Activated naive CD4-positive, alpha-beta T cell treated with Interleukin-2 at 50 U/mL for 16 hours (primary cell): ENCODE measurements at places on chromosomes 6 and 20.

DNA sequence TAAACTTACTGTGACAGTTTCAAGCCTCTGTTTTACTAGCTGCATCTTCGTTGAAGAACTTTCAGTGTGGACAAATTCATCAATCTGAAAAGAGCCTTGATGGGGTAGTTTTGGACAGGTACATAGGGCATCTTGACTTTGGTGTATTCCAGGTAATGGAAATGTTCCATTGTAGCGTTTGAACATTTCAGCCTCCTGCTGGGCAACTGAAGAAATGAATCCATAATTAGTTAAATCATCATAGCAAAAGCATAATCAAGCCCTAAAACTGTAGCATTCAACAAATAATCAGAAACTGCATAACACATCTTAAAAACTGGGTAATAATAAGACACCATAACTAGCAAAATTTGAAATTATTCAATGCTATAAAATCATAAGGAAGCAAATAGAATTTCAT, 86.2 kb downstream of the AHI1 start:
- DNase-seq, result no peak

- DNase-seq, result no peak
Measured at GRCh38 chr6:116419069-116419786, 41.9 kb upstream of the CALHM6 start.

DNA sequence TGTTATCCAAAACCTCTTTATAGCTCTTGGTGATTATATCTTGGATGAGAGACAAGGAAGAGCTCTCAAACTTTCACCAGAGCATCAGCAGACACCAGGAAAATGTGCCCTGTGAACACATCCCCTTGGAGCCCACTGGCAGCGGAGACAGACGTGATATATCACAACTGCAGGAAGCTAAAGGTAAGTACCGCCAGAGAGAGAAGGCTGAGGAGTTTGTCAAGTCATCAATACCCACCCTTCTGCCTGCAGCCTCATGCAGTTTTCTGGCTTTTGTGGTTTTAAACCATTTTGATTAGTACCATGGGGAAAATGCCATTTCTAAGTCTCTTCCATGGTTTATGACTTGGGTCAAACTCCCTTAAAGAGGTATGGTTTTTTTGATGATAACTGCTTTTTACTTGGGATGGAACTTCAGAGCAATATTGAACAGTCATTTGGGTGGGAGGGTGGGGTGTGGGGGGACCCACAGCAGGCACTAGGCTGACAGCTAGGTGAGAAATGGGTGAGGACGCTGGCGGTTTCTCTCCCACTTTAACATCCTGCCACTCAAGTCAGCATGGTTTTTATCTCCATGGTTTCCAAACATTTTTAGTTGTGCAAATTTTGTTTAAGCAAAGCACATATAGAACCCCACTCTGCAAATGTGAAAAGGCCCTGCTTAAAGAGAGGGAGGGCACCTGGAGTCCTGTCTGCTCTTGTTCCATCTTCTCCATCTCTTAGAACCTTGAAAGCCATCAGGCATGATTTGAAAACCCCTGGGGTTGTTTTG, 108.4 kb downstream of the SCML4 start:
- no peak for DNase-seq

- no peak for DNase-seq
Measured at GRCh38 chr20:51526754-51527153, 15.8 kb downstream of the NFATC2 start.

- no peak for DNase-seq
Measured at GRCh38 chr20:43831481-43832065, 83.1 kb upstream of the TOX2 start.

- no peak for DNase-seq
Measured at GRCh38 chr20:60497298-60498035, 539.2 kb downstream of the CDH26 start.

- no peak for DNase-seq
Measured at GRCh38 chr6:167579806-167580618, 246.7 kb upstream of the AFDN start.

DNA sequence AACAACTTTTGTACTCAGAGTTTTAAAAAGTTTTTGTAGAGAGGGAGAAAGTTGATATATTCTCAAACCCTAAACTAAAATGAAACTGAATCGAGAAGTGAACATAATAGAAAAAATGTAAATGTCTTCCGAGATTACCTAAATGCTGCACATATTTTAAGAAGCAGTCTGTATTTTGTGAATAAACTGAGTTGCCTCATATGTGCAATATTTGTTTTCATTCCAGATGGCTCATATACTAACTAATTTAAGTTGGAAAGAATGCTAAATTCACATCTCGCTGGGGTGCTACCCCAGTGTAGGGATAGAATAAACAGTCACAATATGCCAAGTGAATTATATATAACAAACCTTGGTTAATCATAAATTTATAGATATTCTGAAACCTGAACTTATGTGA, 285.9 kb upstream of the THEMIS start:
- DNase-seq, result no peak

DNA sequence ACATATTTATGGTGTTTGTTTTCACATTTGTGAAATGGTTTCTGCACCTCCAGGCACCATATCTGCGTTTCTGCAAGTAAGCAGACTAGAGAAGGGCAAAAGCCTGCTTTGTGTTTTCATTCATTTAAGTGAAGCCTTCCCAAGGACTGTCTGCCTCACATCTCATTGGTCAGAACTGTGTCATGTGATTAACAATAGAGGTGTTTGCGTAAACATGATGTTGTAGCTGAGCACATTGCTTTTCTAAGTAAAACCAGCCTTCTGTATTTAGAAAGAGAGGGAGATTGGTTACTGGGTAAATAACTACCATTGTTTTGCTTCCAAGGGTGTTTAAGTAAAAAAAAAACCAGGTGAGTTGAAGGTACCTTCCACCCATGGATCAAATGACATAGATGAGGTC, 39.7 kb downstream of the SH3BGRL2 start:
- DNase-seq, result no peak

GRCh38 chr6:150403458-150404246, 34.8 kb downstream of the IYD start:
- DNase-seq, result no peak

GRCh38 chr6:140490081-140490480, 1115.6 kb upstream of the CITED2 start:
- DNase-seq, result no peak

DNA sequence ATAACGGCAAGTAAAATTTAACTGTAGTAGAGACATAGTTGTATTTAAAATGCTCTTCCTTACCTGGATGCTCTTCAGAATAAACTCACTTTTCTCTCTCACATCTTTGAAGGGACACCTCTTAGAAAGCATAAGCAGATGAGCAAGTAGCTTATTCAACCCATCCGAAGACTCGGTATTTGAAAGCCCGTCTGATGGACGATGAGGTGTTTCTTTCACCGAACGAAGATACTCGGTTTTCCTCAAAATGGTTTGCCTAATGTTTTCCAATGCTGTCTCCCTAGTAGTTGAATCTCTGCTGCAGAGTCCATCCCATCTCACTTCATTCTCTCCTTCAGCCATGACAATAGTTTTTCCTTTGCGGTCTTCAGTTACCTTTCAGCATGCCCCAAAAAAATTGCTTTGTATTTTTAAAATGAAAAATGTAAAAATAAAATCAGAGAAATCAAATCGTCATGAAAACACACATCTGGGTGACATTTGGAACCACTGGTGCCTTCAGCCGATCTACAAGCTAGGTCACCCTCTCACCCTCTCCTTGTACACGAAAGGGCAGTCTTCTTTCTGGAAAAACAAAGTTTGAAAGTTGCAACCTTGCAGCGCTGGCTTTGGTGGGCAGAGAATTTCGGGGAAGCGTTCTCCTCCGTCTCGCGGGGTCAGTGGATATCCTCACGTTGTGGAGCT, 772 bp downstream of the SESN1 start:
- no peak for DNase-seq

DNA sequence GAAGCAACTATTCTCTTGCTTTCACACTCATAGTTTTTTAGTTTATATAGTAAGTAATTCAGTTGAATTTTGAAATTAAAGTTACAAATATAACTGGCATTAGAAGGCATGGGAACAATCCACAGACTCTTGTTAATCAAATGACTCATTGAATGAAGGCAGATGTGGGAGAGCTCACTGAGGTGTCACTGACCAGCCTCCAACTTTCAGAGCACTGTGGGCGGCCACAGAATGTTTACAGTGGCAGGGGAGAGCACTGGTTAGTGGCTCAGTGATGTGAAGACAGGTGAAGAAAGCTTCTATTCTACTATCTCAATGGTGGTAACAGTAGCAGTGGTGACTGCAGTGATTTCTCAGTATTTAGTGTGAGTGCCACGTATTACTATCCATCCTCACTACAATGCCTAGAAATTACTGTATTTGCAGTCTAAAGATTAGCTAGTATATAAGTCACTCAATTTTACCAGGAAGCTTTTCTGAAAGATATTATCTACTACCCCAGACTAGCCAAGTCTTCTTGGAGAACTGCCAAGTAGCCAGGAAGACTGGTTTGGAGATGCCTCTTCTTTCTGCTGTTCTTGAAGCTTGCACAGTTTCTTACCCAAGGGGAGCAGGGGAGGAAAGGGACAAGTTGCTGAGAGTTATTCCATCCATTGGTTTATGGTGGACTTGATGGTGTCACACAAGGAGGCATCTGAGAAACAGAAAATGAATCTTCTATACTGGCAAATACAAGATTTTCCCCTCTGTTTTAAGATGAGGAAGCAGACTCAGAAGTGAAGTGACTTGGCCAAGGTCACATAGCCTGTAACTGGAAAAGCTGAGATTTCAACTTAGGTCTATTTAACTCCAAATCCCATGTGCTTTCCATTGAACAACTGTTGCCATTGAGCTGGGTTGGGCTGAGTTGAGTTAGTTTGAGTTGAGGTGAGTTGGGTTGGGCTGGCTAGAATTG, 231.2 kb downstream of the ANKRD60 start:
- DNase-seq, result no peak

DNA sequence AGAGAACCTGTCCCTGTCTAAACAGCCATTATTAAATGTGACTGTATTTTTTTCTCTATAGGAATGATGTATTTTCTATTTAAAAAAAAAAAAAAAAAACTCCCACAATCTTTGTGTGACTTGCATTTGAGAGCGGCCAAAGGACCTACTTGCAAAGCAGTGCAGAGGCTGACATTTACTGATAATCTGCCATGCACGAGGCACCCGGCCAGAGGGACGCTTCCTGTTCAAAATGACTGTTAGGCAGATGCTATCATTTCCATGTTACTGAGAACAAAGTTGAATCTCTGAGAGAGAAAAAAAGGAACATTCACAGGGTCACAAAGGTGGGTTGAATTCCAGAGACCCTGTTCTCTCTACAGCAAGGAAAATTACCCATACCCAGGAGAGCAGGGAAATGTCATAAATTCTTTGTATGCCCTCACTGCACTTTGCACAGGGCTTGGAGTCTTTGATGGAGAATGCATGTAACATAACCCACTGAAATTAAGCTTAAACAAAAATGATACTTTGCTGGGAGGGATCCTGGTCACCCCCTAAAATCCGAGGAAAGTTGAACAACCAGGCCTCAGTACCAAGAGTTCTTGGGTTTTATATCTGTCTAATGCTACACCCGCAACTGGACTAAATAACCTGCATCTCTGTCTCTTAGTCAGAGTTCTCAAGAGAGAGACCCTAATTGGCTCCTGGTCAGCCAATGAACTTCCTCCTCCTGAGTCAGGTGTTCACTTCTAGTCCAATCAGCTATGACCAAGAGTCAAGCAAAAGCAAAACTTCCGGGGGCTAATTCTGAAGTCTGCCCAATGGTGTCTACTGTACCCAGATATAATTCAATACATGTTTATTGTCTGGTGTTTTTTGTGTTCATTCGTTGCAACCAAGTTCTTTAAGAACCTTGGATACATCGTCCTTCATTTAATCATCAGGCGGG, 61.2 kb downstream of the GCLC start:
- no peak for DNase-seq

- no peak for DNase-seq
Measured at GRCh38 chr20:4170621-4171537, 155.5 kb upstream of the RNF24 start.

GRCh38 chr6:140078561-140079125, 704.2 kb upstream of the CITED2 start:
- no peak for DNase-seq

DNA sequence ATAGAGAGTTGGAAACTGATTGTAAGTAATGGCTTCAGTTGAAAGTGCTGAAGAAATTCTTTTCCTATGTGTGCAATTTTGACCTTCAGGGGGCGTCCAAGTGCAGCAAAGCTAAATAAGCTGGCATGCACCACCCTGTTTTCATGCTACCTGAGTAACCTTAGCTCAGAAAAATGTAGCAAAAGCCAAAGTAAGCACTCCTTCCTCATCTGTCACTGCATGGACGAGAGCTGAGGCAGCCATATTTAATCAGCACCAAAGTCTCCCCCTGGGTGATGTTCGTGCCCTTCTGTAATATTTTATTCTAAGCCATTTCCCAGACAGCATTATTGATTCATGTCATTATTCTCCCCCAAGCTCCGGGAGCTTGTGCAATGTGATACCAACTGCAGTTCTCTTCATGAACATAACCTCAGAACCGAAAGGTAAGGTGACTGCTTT, 123.1 kb downstream of the RPS12 start:
- DNase-seq, result no peak

GRCh38 chr6:144259986-144260385, 25.1 kb upstream of the UTRN start:
- no peak for DNase-seq

GRCh38 chr6:122482750-122483080, 11.1 kb upstream of the SERINC1 start:
- DNase-seq, result no peak

DNA sequence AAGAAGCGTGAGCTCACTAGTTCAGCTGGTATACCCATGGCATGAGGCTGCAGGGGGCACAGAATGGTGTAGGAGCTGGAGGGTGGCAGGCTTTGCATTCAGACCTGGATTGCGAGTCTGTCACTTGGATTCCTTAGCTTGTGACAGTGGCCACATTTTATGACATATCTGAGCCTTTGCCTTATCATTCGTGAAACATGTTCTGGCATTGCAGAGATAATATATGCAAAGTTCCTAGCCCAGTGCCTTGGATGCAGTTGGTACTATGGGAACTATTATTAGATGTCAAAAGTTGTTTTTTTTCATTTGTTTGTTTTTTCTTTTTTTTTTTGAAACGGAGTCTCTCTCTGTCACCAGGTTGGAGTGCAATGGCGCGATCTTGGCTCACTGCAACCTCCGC, 230.7 kb upstream of the PRDM1 start:
- no peak for DNase-seq

DNA sequence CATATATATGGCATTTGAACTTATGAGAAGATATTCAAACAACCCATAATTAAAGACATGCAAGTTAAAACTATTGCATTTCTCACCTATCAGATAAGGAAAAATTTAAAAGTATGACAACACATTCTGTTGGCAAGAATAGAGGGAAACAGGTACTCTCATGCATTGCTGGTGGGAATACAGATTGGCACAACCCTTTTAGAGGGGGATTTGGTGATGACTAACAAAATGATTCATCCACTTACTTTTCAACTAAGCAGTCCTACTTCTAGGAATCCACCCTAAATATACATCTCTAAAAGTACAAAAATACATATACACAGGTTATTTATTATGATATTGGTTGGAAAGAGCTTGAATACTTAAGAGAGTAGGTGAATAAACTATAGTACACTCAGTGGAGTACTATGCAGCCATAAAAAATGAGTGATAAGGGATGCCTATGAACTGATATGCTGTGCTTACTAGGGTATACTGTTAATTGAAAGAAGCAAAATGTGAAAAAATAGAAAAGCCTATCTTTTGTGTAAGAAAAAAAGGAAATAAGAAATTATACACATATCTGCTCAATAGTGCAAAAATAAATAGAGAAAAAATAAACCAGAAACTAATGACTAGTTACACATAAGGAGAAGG, 42.2 kb downstream of the ADAT2 start:
- DNase-seq, result no peak

GRCh38 chr20:49575551-49576060, 7.7 kb upstream of the PTGIS start:
- DNase-seq, result no peak
